AG09309 (cell line): ENCODE measurements at places on chromosomes 1 and 21.

DNA sequence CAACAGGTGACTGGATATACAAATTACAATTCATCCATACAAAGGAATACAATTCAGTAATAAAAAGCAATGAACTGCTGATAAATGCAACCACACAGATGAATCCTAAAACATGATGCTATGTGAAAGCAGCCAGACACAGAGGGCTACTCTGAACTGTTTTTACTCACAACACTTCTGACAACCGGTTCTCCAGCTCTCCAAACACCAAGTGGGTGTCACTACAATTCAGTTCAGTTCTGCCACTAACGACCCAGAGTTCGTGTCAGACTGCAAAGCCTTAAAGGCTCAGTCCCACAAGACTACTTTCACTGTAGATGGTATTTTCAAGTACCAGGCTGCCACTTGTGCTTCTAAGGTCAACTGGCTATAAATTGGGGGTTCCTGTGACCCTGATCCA, 119.4 kb downstream of the SLC16A1 start:
- DNase-seq = no peak

- no peak for DNase-seq
Measured at GRCh38 chr1:205938682-205939081, 4.6 kb downstream of the SLC26A9 start.

DNA sequence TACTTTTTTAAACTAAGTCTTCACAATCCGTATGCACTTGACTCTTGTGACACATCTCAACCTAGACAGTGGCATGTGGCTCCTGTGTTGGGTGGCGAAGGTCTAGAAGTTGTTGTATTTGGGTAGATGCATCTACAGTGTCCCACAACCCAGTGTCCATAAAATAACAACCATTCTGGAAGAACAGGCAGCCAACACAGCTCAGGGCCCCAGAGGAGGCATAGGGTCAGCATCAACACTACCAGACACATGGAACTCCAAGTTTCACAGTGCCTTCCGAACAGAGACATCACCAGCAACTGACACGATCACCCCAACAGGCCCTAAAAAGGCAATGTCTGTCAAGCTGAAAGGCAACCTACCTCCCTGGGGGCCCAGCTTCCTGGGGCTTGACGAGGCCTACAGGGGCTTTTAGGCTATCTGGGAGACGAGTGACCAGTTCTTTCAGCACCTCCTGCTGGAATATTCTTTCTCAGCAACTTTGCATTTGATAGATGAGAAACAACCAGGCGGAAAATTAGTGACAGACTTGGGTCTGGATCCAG, 5.6 kb downstream of the SH3BP5L start:
- DNase-seq = no peak

GRCh38 chr1:111805251-111805650, 49.5 kb downstream of the DDX20 start:
- DNase-seq = no peak

DNA sequence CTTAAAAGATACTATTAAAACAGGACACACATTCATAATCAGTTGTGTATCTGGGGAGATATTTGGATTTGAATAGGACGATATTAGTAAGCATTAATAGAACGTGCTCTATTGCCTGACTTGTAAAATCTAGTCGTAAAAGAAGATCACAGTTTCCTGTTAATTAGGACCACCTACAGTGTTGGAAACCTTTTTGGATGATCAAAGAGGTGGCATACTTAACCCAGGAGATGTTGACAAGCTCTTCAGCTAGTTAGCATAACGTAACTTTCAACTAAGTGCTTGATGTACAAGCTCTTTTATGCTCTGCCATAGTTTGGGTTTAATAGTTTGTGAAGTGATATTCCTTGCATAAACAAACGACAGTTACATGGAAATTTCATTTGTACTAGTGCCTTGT, 293.3 kb upstream of the NR5A2 start:
- DNase-seq = no peak

DNA sequence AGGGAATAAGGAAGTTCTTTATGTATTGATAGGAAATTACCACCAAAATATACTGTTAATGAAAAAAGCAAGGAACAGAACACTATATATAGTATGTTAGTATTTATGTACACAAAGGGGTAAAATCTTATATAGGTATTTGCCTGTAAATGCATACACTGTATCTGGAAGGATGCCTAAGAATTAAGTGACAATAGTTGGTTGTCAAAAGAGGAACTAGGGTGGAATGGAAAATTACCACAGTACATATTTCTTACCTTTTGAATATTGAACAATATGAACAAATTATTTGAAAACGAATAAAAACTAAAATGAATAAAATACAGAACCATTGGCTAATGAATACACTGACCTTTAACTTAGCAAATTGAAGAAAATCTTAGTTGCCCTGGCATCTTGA, 13.6 kb downstream of the ARPC5 start:
- DNase-seq = no peak

GRCh38 chr1:98437540-98437939, 224.0 kb upstream of the SNX7 start:
- no peak for DNase-seq

DNA sequence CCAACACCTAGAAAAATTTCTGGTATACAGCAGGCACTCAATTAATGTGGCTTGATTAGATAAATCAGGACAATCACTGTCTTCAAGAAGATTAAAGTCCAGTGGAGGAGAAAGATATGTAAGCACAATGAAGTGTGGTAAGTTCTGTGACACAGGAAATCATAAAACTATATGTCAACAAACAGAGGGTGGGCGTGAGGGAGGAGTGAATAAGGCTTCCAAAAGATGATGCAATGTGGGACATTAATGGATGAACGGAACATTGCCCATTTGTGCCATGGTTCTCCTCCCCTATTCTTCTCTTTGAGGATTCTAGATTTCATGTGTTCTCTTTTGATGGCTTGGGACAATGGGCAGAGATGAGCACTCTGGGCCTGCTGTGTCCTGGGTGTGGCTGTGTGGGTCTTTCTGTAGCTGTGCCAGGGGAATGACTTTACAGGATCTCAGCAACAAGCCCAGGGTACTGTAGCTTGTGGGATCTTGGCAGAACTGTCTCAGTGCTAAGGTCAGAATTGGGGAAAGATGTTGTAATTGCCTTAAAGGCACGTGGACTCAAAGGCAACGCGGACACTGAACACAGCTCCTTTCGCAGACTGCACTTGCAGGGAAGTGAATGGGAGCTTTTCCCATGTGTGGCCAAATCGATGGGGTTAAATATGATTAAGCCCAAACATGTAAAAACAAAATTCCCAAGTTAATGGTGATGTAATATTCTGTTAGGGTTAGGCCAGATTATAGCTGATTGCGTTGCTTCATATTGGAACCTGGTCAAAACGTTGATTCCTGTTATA, 366.9 kb downstream of the TGFB2 start:
- no peak for DNase-seq

DNA sequence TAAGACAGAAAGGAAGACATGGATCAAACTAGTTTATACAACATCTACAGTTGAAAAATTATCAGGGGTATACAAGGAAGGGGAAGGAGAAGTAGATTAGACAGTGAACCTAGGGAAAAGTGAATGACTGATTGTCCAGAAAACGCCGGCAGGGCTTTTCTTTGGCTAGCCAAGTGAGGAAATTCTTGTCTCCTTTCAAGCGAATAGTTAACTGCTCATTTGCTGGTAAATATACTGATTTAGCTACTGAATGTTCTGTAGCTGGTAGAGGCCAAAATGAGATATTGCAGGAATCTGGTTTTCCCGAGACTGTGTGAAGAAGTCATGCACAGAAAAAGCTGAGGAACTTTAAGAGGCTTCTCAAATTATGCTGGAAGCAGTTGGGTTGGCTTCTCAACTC, 128.5 kb upstream of the ZNHIT6 start:
- no peak for DNase-seq
